ENCODE measurements at places on chromosomes 13 and 19.

GRCh38 chr19:38812841-38813320 lies at the start of gene LGALS4:
Gene LGALS4 (minus strand): TSS chr19:38812945. CDS start chr19:38812886, 59 bp downstream.
- no peak for DNase-seq

- no peak for DNase-seq
These were observed 56.1 kb upstream of the ZNF835 start for GRCh38 chr19:56727677-56728076.

DNA sequence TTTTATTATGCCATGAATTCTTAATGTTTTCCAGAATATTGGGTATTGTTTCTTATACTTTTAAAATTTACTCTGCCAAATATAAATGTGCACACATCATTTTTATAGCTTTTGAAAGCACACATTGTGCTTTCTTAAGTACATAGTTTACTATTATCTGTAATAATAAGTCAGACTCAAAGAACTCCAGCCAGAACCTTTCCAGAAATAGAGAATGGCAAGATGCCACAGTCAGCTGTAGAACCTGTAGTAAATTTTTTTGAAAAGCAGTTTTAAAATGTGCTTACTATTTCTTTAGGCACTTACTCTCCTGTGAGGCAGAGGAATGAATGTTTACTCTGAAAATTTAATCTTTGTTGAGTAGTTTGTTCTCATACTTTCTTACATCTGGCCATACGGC lies 1287.1 kb downstream of the PCDH9 start:
- DNase-seq: no peak

DNA sequence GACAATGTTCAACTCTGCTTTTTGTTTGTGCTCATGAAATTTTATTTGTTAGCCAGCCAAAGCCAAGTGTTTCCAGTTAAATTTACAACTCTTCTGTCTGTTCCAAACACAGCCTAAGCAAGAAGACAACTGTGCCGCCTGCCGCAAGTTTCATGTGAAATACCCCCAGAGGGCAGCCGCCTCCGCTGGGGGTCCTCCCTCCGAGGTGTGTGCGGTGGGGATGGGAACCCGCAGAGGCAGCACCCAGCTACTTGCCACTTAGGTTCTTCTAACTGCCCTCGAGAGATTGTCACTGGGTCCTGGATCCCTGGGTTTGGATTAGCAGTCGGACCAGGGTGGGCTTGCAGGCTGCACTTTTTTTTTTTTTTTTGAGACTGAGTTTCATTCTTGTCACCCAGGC lies 28.5 kb downstream of the ATP11A start:
- no peak for DNase-seq

GRCh38 chr13:74026753-74027152 lies 107.5 kb downstream of the KLF12 start:
- DNase-seq: peak; percentile 64

GRCh38 chr13:102729560-102730270 lies 34.9 kb upstream of the METTL21C start:
- no peak for DNase-seq

GRCh38 chr13:47039106-47039505 lies 142.3 kb upstream of the HTR2A start:
- no peak for DNase-seq

DNA sequence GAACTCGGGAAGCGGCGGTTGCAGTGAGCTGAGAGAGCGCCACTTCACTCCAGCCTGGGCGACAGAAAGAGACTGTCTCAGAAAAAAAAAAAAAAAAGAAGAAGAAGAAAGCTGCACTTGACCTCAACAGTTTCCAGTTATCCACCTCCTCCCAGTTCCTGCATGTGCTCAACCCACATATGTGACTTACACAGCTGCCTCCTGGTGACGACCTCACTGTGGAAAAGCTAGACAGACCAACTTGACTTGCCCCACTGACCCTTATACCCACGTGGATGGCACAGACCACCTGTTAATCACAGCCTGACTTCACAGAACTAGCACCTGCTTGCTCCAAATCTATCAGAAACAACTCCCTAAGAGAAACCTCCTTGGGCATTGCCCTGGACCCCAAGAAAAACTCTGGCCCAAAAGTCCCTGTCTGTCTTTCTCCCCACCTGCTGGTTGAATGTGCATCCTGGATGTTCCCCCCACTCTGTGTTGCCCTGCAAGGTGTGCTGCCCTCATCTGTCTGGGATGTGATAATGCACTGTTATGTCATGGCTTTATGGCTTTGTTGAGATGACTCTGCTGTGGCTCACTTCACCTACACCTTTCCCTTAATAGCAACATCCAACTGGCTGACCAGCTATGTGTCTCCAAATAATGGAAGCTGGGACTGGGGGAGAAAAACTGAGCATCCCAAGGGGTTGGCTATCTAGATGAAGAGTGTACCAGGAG lies 2.8 kb downstream of the ZNF20 start:
- peak; percentile 4 for DNase-seq
